Brain (organoid and tissue), 16 donors: ENCODE measurements at places on chromosomes 13 and 19. TPM values are rescaled to one million over a fixed set of nuclear protein-coding genes. Genes with fewer than 3 reads are reported as not detected.

Gene EHD2
- 21.0 TPM for polyA plus RNA-seq

Gene ZNF132
- polyA plus RNA-seq = 2.5 TPM

Gene COG6
- polyA plus RNA-seq = 5.8 TPM

Gene ZNF625
- 1.4 TPM for polyA plus RNA-seq

Gene GDF15
- polyA plus RNA-seq = 5.2 TPM

Gene ZNF99
- polyA plus RNA-seq = not detected

Gene HCN2
- polyA plus RNA-seq = 69.0 TPM

Gene POGLUT2
- 7.4 TPM for polyA plus RNA-seq

DNA sequence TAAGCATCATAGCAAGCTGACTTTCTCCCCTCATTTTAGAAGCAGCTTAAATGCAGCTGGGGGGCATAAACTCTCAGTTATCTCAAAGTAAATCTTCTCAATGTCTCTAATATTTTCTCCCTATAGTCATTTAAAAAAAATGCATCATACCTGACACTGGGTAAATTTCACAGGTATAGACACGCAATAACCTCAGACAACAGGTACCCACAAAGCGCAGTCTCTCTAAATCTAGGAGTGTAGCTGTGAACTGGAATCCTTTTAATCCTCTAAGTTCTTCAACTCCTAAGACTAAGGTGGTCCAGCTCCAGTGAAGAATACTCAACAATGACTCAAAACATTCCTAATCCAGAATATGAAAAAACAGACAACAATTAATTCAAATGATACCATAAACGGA, 141.2 kb downstream of the MYCBP2 start:
- DNase-seq = no peak

- DNase-seq = no peak
Observed at GRCh38 chr19:3547301-3547731, 8.3 kb downstream of the TEKTIP1 start.

DNA sequence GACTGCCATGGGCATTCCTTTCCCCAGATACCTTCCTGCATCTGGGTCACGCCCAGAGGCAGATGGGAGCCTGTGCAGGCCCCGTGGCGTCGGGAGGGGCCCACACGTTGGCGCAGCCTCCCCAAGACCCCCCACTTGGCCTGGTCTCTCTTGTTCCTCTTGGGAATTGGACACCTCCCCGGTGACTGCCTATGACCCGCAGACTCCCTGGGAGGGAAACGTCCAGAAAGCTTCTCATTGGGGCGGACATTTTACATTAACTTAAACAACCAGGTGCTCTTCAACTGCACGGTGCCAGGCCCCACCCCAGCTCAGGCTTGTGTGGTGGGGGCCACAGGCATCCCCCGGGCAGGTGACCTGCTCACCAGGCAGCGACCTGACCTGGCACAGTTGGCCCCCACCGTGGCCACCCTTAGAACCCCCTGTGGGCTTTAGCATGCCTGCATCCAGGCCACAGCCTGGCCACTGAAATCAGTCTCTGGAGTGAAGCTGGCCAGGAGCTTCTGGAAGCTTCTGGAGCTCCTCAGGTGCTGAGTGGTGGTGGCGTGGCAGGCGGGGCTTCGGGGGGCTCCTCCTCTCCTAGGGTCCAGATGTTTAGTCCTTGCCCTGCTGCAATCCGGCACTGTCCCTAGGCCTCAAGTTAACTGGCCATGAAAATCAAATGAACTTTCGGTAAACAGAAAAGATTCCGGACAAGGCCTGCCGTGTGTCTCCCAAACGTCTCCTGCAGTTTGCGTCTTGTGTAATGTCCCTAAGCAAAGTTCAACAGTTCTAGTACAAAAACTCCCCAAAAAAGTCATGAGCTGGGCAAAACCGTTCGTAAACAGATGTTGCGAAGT, 8.5 kb upstream of the PROZ start:
- DNase-seq = no peak

DNA sequence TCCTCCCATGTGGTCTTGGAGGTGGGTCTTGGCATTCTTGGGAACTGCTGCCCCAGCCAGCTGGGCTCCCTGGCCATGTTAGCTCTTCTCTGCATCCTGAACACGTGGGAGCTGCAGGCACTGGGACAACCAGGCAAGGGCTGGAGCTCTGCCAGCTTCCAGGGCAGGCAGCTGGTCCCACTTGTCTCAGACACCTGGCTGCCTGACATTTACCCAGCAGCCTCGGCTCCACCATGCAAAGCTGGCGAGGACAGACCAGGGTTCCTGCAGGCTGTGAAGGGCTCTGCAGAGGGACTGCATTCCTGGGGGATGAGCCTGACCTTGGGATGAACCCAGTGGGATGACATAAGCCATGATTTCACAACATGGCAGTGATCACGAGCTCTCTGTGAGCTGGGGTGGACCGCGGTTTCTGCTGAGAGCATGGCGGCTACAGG, 99.0 kb upstream of the TSHZ3 start:
- DNase-seq = peak; percentile 49

DNA sequence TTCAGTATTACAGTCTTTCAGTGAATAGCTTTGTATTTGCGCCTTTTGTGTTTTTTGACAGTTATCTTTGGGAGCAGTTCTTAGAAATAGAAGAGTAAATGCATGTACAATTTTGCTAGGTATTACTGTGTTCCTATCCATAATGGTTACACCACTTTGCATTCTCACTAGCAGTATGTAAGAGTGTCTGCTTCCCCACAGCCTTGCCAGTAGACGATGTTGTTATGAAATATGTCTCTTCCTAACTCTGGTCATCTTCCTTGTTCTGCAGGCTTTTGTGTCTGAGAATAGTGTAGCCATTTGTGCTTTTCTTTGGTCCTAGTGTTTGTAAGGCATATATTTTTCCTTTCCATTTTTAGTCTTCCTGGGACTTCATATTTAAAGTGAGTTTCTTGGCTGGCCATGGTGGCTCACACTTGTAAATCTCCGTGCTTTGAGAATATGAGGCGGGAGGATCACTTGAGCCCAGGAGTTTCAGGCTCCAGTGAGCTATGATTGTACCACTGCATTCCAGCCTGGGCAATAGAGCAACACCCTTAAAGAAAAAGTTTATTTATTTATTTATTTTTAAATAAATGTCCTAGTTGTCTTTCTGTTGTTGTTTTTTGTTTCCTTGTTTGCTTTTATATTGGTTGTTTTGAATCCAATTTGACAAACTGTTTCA, 140.3 kb downstream of the PDS5B start:
- DNase-seq = peak; percentile 19

DNA sequence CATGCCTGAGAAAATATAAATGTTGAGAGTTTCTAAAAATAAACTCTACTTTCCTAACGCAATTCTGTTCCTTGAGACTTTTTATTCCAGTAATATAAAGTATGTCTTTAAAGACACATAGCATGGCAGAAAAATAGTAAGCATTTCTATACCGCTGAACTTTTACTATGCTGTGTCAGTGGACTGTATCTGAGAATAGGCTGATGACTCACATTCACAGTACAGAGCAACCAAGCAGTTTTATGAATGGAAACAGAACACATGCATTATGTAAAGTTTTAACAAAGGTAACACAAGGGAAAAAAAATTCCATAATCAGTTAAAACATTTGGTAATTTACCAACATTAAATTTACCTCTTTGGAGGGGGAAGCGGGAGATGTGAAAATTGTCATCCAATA, 38.4 kb downstream of the ZDHHC20 start:
- DNase-seq = no peak

DNA sequence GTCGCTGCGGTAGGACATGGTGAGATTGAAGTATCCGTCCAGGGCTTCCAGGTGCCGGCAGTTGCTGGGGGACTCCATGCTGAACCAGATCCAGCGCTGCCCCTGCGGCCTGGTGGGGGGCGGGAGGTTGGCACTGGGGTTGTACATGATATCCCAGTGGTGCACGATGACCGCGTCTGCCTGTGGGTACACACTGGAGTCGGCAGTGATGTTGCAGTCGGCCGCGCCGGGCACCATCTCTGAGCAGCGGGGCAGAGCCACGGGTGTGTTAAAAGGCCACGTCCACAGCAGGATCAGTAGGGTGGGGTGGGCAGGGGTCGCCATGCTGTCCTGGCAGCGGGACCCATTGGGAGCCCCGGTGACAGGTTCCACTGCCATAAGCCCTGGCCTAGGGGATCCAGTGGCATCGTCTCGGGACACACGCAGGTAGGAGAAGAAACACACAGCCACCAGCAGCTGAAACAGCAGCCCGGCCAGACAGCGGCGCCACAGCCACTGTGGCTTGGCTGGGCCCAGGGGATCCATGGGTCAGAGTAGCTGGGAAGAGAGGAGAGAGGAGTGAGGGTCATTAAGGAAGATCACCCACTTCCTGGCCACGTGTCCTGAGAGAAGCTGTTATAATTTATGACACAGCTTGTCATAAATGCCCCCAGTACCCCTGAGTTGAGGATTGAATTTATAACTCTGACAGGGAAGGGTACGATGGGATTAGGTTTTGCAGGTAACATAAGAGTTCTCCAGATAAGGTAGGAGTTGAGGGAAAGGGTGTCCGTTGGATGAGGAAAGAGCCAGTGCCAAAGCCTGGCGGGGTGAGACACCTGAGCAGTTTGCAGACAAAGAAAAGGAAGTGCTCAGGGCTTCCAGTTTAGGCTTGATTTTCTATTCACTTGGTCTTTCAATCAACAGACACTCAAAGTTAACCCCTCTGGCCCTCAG, 2.9 kb downstream of the FUT5 start:
- DNase-seq = no peak

GRCh38 chr19:41428481-41428859, 1.3 kb upstream of the B3GNT8 start:
- no peak for DNase-seq

DNA sequence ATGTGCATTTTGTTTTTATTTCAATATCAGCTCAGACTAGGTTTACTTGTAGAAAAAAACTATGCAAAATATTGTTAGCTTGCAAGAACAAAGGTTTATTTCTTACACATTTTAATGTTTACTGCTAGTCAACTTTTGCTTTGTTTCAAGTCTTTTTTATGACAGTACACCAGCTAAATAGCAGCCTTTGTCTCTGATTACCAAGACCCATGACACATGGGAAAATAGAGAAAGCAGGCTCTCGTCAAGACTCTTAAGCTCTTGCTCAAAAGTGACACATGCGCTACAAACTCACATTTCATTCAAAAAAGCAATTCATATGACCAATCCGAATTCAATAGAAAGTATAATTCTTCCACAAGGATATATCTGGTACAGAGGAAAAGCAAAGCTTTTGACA, 642.3 kb upstream of the SLITRK1 start:
- DNase-seq = no peak

- no peak for DNase-seq
Observed at GRCh38 chr19:35719402-35720162, 1.8 kb downstream of the KMT2B start.

- no peak for DNase-seq
Observed at GRCh38 chr13:34738254-34738992, 203.6 kb upstream of the NBEA start.

GRCh38 chr19:50430888-50431342, 1.8 kb upstream of the MYBPC2 start:
- no peak for DNase-seq

DNA sequence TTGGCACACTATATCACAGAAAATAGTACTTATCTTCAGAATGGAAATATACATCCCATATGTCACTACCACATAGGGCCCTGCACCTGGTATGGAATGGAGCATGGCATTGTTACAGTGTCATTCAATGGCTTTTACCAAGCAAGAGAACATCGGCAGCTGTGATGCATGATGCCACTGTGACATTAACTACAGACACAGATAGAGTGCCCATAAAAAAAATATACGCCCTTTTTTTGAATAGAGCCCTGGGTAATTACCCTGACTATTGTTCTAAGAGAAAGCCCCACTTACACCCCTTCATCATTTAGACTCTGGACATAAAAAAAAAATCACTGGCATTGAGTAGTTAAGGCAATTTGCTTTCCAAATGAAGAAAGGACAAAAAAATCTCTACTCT, 320.3 kb downstream of the DNAJC15 start:
- DNase-seq = no peak

DNA sequence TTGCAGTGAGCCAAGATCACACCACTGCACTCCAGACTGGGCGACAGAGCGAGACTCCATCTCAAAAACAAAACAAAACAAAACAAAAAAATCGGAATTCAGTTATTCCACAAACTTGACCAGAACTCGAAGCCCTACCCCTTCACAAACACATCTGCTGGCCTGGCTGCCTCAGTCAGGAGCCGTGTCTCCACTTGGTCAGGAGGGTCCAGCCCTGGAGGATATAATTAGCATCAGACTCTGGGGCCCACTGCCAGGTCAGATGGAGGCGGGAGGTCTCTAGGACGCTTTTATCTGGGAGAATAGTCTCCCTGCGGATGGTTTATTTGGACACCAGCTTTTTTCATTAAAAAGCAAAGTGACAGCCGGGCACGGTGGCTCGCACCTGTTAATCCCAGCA, 8.0 kb downstream of the ELL start:
- DNase-seq = no peak

GRCh38 chr13:27861165-27861564, 58.6 kb upstream of the PDX1 start:
- DNase-seq = no peak

DNA sequence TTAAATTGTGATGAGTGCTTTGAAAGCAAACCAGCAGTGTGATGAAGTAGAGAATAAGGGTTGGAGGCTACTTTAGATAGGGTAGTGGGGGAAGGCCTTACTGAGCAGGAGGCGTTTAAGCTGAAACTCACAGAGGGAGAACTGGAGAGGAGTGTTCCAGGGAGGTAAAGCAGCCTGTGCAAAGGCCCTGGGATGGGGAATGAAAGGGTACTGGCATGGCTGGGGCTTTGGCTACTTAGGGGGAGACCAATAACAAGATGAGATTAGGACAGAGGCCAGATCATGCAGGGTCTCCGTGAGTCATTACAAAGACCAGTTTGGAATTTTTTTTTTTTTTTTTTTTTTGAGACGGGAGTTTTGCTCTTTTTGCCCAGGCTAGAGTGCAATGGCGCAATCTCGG, 1.1 kb downstream of the PPP5C start:
- no peak for DNase-seq

GRCh38 chr13:112481458-112481857, 105.3 kb downstream of the SPACA7 start:
- DNase-seq = no peak

DNA sequence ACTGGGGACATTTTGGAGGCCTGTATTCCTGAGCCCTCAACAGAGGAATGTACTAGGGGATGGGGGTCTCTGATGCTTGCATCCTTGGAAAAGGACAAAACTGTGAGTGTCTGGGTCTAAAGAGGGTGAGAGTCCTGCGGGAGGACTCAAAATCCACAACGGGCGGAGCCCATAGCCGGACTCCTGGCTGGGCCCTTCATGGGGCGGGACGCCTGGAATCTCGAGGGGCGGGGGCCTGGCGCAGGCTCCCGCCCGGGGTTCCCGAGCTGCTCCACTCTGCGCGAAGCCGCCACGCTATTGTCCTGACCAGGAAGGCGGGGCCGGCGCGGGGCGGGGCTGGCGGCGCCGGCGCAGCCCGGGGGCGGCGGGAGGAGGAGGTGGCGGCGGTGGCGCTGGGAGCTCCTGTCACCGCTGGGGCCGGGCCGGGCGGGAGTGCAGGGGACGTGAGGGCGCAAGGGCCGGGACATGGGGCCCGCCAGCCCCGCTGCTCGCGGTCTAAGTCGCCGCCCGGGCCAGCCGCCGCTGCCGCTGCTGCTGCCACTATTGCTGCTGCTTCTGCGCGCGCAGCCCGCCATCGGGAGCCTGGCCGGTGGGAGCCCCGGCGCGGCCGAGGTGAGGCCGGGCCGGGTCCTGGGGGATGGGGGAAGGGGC, at the start of gene APLP1:
APLP1 (plus strand) TSS at position 403 of the 651 bp plus-strand sequence; CDS start at position 466, 63 bp downstream.
- DNase-seq = peak; percentile 92

GRCh38 chr19:57872450-57872849, 16.4 kb downstream of the ZNF814 start:
- no peak for DNase-seq
